ENCODE measurements at places on chromosomes 4 and X.

- no peak for DNase-seq
Observed at GRCh38 chrX:39309721-39310152, 508.5 kb downstream of the MID1IP1 start.

- DNase-seq: no peak
Observed at GRCh38 chrX:15177316-15177715, 92.6 kb downstream of the ASB9 start.

- DNase-seq: no peak
Observed at GRCh38 chrX:82127228-82128123, 925.6 kb downstream of the SH3BGRL start.

DNA sequence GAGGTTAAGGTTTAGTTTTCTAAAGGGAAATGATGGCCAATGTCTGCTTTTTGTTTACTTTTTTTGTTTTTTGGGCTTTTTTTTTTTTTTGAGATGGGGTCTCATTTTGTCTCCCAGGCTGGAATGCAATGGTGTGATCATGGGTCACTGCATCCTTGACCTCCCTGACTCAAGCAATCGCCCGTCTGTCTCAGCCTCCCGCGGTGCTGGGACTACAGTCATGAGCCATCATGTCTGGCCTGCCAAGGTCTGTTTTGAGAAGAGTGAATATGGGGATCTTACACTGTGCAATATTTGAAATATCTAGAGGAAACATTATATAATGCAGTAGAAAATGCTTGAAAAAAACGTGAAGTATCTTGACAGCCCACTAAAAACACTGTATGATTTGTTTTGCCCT, 162.5 kb downstream of the GASK1B start:
- DNase-seq: no peak

GRCh38 chrX:80578517-80579105, 158.4 kb downstream of the TENT5D start:
- DNase-seq: no peak

GRCh38 chr4:69546134-69546765, 50.5 kb upstream of the UGT2B4 start:
- DNase-seq: no peak

DNA sequence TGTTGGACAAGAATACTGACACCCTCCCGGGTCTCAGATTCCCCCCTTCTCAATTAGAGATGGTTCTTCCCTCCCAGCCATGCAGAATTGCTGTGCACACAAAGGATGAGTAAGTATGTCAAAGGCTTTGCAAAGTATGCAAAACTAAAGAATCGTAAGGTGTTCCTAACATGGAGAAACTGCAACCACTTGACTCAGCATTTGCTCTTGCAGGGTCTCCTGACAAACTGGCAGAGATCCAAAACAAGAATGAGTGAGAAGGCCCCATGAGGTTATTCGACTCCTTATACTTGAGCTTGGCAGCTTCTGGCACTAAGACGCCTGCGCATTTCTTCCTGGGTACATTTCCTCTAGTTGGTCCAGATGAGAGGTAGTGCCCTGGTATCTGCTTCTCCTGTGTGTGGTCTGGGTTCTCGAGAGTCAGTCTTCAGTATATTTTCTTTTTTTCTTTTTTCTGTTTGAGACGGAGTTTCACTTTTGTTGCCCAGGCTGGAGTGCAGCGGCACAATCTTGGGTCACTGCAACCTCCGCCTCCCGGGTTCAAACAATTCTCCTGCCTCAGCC, 8.2 kb downstream of the FAM184B start:
- DNase-seq: no peak

DNA sequence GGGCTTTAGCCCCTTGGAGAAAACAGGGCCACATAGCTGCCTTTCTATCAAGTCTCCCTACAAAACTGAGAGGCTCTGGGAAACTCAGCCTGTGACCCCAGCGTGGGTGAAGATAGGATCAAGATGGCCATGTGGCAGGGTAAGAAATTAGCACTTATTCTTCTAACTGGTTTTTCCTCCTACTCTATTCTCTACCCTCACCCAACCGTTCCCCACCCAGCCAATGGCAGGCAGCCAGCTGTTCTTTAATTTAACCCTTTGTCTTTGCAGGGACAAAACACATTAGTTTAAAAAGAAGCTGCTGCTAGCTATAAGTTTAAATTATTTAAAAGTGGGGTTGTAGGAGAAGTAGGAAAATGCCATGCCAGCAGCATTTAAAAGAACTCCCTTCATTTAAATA, 2.8 kb downstream of the CLCN5 start:
- no peak for DNase-seq

DNA sequence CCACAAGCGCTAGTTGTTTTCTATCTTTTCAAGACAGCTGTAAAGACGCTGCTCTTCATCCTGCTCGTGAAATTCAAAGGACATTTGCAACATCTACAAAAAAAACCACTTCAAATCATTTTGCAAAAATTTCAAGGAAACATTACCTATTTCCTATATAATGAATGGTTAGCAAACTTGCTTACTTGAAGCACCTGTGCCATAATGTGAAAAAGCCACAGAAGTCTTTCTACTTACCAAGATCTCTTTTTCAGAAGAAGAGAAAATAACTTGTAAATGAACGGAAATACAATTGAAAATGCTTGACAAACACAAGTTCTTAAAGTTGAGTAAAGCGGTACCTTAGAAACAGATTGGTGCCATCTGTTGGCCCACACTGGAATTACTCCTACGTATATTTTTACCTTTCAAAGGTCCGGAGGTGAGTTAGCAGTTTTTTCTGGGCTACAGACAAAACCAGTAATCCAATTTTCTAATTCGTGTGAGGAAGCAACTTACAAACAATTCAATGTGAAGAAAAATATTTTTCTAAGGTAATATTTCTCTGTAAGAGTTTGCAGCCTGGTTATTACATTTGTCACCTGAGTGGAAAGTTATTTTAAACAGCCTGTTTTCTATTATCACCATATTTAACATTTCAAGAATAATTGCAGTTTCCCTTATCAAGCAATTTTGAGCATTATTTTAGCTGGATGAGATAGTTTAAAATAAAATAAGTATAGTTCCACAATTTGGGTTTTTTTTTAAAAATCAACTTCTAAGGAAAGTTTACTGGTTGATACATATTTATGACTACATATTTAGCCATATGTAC, at the start of gene TLR6:
TSS of gene TLR6 (minus strand) at position 294 of the 814 bp plus-strand sequence. CDS start 27,344 bp downstream, outside the sequence.
- no peak for DNase-seq

GRCh38 chrX:66728818-66729271, 90.0 kb upstream of the EDA2R start:
- DNase-seq: no peak

DNA sequence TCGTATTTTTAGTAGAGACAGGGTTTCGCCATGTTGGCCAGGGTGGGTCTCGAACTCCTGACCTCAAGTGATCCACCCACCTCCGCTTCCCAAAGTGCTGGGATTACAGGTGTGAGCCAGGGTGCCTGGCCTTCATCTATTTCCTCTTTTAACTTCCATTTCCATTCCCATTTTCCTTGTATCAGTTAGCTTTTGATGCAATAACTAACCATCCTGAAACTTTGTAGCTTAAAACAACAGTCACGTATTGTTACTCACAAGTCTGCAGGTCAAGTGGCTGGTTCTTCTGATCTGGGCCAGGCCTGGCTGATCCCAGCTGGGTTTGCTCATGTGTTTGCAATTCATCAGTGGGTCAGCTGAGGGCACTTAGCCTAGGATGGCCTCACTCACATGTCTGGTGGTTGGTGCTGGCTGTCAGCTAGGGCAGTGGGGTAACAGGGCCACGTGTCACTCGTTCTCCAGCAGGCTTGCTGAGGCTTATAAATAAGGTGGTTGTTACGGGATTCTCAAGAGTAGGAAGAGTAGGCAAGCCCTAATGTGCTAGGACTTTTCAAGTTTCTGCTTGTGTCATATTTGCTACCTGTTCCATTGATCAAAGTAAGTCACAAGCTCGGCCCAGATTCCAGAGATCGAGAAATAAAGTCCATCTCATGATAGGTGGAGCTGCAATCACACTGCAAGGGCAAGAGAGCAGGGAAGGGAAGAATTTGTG, 88.2 kb downstream of the SOWAHB start:
- DNase-seq: no peak

DNA sequence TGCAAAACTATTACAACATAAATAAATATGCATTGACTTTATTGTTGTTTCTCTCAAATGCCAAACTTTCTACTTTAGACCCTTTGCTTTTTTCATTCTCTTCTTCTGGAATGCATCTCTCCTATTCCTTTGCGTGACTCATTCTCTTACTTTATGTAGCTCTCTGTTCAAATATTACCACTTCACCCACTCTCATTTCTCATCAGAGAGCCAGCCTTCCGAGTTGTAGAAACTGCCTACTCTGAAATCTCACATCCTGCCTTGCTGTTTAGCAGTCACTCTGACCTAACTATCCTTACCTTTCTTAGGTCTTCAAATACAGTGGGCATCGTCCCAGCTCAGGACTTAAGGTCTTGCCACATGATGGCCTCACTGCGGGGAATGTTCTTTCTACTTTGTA, 143.5 kb downstream of the GALNTL6 start:
- no peak for DNase-seq

DNA sequence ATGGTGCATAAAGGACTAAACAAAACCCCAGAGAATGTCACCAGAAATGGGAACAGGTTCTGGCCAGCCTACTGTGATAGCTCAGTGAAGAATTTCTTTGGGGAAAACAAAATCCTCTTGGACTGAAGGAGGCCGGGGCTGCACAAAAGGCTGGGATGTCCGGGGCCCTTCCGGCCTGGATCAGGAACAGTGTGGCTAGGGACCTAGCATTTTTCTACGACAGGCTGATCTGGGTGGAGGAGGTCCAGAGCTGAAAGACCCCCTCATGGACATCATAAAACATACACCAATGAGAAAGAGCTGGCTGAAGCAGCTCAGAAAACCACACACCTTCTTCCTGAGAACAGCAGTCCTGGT, 94.7 kb downstream of the BCOR start:
- no peak for DNase-seq

- no peak for DNase-seq
Observed at GRCh38 chr4:102454268-102454667, 46.9 kb upstream of the NFKB1 start.

- no peak for DNase-seq
Observed at GRCh38 chr4:147780137-147780777, 48.4 kb downstream of the ARHGAP10 start.

DNA sequence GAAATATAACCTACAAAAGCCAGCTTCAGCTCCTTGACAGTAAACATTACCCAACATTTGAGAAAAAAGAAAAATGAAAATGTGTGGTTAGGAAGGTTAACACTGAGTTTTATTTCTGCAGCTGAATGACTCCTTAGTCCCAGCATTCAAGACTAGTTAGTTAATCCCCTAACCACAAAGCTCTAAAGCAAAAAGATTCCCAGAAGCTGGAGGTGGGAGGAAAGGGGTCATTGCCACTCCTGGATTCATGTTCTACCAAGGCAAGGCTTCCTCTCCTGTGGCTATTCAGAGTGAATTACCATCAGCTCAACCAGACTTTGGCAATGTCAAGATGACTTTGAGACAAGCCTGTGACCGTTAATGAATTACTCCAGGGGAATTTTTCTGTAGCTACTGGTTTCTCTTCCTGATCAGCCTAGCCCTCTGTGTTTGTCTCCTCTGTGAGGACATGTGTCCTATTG, 63.6 kb downstream of the HADH start:
- no peak for DNase-seq

- no peak for DNase-seq
Observed at GRCh38 chrX:47573341-47574075, 8.7 kb upstream of the TIMP1 start.

DNA sequence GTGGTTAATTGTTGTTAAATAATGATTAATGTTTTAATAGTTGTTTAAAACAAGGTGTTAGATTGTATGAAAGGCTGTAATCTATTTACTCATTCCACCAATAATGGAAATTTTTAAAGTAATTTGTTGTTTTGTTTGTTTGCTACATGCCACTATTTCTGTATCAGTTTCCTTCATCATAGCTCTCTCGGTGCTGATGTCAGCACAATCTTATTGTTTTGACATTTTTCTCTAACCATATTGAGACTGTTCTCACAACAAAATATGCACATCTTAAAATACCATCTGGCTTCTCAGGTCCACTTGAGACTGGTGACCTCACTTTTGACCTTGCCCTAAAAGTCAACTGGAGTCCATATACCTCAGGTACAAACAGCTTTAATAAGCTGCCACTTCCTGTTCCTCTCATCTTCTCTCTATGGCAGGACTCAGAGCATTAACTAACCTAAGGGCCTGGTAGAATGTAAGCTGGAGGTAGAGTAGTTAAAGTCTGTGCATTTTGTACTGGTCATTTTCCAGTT, 1.0 kb upstream of the GUCY1B1 start:
- DNase-seq: no peak

- no peak for DNase-seq
Observed at GRCh38 chrX:64570204-64570603, 175.0 kb upstream of the MTMR8 start.

- DNase-seq: no peak
Observed at GRCh38 chrX:83535417-83536196, 27.5 kb downstream of the POU3F4 start.

- no peak for DNase-seq
Observed at GRCh38 chr4:94488670-94489069, 36.9 kb downstream of the PDLIM5 start.

DNA sequence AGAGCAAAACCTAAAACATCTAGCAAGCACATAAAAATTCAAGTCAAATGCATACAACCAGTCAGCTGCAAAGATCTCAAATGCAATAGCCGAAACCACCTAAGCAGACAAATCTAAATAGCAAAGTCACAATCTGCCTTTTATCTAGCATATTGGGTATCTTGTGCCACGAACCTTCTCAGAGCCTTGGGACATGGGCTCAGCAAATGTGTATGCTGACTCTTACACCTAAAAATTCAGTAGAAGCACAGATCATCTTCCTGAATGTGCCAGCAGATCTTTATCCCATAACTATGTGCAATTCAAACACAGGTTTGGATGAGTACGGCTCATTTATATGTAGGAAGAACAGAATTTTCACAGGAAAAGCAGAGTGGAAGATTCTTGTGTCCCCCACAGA, 492.1 kb downstream of the INPP4B start:
- DNase-seq: no peak

DNA sequence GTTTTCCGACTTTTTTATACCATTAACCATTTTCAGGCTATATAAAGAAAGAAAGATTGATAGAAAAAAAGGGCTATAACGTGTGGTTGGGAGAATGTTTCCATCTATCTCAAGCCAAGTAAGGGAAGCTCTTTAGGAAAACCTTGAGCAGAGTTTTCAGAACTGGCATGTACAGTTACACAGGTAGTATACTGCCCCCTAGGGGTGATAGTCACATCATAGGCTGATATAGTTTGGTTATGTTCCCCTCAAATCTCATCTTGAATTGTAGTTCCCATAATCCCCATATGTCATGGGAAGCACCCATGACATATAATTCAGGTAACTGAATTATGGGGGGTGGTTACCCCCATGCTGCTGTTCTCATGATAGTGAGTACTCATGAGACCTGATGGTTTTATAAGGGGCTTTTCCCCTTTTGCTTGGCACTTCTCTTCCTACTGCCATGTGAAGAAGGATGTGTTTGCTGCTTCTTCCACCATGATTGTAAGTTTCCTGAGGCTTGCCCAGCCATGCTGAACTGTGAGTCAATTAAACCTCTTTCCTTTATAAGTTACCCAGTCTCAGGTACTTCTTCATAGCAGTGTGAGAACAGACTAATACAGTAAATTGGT, 186.8 kb downstream of the TMA16 start:
- no peak for DNase-seq

GRCh38 chr4:9999956-10000561, 21.2 kb downstream of the SLC2A9 start:
- no peak for DNase-seq

Data from NCI-H2081 treated with DMSO at 0.1 percent for 48 hours (cell line).